ENCODE measurements at places on chromosomes 5 and 9.

DNA sequence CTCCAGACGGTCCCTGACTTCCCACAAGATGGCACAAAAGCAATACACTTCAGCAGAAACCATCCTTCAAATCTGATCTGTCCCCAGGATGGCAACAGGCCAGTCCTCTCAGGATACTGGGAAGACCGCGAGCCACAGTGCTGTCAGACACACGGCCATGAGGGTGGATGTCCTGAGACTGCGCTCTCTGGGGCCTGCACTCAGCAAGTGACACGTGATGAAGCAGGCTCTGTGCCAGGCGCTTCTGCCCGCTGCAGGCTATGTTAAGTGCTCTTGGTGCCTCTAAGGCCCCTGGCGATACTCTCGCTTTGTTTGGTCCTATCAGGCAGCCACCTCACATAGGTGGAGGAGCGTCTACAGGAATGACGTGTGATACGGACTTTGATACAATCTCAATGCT, 7.1 kb downstream of the BRD9 start:
- no peak for DNase-seq

DNA sequence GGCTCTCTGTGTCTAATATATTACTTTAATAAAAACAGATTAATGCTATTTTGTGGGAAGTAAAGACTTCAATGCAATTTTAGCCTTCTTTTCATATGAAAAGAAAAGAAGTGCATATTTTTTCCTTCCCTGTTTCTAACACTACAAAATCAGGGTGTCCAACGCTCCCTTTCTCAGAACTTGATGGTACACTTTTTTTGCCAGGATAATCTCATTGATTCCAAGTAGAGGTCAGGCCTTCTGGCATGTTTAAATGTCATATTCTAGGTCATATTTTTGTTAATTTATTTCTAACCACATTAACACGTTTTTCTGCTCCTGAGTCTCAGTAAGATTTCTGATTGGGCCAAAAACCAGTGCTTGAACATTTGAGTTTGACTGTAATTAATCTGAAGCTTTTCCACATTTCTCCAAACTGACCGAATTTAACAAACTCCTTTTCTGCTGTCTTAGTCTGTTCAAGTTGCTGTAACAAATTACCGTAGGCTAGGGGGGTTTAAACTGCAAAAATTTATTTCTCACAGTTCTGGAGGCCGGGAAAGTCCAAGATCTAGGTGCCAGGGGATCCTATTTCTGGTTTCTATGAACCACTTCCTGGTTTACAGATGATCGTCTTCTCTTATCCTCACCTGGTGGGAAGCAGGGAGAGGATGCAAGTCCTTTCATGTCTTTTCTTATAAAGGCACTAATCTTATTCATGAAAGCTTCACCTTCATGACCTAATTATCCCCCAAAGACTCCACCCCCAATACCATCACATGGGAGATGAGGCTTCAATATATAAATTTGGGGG, 63.2 kb upstream of the ELL2 start:
- DNase-seq = no peak

DNA sequence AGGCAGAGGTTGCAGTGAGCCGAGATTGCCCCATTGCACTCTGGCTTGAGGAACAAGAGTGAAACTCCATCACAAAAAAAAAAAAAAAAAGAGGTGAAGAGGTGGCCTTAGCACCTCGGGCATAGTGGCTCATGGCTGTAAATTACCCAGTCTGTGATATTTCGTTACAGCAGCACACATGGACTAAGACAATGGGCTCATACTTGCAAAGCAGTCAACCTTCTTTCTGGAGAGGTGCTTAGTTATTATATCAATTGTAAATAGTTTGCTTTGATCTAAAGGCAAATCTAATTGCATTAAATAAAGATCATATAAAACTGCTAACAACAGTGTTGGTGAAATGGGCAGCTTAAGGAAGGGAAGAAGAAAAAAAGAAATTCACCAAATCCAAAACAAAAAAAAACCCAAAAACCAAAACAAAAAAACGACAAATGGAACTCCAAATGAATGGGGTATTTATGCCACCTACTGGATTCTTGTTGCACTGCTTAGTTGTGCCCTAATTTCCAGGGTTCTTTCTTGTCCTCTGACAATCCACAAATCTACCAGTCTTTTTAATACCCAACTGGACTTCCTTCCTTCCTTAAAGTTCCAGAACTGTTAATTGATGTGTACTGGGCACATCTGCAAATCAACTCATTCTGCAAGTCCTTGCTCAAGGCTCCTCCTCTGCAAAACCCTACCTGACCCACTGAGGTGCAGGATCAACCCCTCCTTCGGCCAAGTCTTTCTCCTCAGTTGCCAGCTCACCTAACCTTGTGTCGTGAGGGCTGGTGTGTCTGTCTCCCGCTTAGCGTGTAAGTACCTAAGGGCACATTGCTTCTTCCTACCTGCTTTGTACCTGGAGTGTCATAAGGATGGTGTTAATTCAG, 35.0 kb upstream of the DMRT1 start:
- DNase-seq = peak; percentile 2

DNA sequence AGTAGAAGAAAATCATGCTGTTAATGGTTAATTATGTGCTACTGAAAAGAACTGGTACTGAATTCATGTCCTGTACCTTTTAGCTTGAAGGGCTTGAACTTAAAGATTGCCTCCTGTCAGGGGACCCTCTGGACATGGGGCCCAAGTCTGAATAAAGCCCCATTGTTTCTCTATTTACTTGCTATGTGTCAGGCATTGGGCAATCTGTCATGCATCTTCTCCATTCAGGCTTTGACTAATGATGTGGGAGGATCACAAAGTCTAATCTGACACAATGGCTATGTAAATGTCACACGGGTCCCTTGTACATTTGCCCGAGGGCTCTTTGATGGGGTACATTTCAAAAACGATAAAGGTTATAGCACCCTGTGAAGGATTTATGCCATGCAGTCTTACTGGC, 64.0 kb upstream of the TUSC1 start:
- DNase-seq = no peak

GRCh38 chr9:132190966-132191365, 29.1 kb downstream of the NTNG2 start:
- no peak for DNase-seq

DNA sequence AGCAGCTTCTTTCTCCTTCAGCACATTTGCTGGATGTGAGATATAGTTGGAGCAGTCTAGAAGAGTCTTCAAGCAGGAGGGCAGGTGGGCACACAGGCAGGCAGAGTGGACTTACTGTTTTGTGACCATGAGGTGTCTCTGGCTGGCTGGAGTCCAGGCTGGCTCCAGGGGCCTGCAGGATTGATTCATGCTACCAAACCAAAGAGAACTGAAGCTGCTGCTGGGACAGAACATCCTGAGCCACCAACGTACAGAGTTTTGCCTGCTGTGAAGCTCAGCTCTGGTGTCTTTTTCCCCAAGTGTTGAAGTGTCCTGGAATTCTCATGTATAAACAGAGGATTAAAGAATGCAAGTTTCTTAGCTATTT, 45.7 kb downstream of the CYSTM1 start:
- DNase-seq = no peak

DNA sequence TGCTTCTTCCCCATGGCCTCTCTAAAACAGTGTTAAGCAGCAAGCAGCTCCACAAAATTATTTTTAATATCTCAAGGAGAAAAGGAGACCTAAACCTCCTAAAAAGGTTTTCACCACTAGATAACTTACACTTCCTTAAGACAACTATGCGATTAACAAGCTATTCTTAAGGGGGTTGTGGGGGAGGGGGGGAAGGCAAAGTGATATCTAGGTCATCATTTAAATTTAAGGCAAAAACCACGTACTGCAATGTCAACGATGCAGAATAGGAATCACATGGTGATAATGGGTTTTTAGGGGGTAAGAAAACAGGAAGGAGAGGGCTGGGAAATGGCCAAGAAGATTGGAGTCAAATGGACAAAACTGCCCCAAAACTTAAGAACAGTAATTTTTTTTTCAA, 32.6 kb downstream of the CSNK1A1 start:
- no peak for DNase-seq

GRCh38 chr5:112560371-112560770, 141.3 kb upstream of the EPB41L4A start:
- DNase-seq = no peak

DNA sequence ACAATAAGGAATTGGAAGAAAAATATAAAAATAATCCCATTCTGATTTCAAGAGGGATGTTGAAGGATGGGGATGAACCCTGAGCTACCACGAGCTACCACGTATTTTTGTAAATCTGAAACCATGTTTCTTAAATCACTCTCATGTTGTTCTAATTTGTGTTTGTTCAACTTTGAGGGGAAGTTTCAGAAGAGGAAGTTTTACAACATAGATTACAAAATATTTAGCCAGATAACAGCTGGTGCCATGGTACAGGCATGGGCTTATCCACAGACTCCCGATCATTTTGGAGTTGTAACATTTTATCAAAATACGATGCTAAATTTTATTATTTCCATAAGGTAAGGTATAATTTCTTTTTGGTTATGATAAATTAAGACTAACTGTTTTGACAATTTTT, 15.2 kb downstream of the CCDC125 start:
- no peak for DNase-seq

DNA sequence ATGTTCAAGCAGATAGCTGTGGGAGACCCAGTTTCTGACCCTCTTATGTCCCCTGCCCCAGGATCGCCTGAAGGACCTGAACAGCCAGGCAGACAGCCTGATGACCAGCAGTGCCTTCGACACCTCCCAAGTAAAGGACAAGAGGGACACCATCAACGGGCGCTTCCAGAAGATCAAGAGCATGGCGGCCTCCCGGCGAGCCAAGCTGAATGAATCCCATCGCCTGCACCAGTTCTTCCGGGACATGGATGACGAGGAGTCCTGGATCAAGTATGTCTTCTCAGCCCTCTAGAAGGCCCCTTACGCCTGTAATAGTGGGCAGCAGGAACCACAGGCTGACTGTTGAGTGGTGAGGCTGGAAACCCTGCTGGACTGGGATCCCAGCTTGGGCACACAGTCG, 41.1 kb downstream of the DYNC2I2 start:
- no peak for DNase-seq

DNA sequence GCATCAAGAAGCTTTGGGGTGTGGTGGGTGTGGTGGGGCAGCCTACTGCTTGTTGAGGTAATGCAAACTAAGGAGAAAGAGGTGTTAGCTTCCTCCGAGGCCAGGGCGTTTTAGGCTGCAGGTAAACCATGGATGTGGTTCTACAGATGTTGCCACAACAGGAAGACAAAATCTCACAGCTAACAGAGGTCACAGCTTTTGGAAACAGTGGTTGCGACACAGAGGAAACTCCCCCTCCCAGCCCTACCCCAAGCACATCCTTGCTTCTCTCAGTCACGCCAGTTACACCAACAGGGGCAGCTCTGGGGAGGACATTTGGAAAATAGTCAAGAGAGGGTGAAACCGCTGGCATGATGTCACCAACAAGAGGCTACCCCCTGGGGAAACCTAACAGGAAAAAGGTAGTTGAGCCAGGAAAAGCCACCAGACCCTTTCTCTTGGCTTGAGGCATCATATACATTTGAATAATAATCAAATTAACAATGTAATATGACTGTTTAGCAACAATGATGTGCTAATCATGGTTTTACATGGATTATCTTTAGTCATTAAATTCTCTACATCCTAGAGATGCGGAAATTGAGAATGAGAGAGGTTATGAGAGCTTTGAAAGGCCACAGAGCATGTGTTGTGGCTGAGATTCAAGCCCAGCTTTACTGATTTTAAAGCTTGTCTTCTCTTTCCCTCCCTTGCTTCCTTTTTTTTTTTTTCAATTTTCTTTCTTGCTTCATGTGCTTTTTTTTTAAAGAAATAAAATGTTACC, 82.2 kb upstream of the IL12B start:
- DNase-seq = no peak

- peak; percentile 81 for DNase-seq
Measured at GRCh38 chr5:53820802-53821171, 260.3 kb downstream of the NDUFS4 start.

DNA sequence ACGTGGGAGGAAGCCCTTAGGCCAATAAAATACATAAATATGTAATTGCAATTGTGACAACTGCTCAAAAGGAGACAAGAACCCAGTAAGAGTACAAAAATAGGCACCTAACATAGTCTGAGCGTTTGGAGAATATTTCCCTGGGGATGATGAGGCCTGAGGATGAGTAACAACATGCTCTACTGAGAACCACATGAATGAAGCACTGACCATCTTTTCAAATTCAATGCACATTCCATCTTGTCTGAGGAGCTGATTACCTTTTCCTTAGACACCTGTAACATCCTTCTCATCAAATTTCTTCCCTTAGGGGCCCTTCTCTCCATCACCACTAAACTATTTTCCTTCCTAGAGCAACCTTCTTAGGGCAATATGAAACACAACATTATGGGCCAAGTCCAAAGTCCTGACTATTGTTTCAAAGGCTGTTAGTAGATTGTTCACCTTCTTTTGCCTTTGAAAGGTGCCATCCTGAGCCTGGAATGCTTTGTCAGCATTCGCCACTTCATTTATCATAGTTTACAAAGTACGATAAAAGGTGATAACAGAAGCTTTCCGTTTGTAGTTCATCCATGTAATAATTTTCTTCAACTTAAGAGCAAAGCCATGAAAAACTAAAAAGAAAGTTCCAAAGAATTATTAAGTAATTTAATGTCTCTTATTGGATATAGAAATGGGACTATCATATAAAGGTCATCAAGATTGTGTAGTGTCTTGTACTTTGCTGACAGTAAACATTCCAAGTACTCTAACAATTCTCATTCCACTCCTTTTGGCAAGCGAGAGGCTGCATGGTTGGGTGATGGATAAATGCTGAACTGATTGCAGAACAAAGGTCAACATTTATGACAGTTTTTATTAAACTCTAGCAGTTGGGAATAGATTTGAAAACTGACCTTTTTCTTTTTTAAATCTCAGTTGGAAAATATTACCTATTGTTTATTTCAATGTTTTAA, 471.3 kb downstream of the PDE4D start:
- no peak for DNase-seq

Data from DMS 273 treated with DMSO at 0.1 percent for 48 hours (cell line).